ENCODE measurements at places on chromosomes 2 and 18.

- no peak for DNase-seq
Measured at GRCh38 chr2:48886919-48887318, 131.4 kb upstream of the LHCGR start.

- no peak for DNase-seq
Measured at GRCh38 chr18:78975292-78975691, 4.3 kb upstream of the SALL3 start.

DNA sequence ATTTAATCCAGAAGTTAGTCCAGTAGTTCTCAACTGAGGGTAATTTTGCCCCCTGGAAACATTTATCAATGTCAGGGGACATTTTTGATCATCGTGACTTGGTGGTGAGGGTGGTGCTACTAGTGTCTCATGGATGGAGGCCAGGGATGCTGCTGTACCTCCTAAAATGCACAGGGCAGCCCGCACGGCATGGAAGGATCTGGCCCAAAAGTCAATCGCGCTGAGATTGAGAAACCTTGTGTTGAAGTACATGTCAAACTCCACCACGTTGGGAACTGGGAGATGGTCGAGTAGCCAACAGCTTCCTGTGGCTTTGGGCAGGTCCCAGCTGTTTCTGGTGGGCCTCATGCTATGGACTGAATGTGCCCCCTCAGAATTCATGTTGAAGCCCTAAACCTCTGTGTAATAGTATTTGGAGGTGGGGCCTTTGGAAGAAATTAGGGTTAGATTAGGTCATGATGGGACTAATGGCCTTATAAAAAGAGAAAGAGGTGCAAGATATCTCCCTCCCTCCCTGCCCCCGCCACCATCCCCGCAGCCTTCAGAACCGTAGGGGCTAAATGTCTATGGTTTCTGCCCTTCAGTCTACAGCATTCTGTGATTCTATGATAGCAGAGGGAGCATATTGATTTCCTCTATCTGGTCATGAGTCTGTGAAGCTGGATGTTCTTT lies 259.7 kb downstream of the MYCN start:
- DNase-seq: no peak

DNA sequence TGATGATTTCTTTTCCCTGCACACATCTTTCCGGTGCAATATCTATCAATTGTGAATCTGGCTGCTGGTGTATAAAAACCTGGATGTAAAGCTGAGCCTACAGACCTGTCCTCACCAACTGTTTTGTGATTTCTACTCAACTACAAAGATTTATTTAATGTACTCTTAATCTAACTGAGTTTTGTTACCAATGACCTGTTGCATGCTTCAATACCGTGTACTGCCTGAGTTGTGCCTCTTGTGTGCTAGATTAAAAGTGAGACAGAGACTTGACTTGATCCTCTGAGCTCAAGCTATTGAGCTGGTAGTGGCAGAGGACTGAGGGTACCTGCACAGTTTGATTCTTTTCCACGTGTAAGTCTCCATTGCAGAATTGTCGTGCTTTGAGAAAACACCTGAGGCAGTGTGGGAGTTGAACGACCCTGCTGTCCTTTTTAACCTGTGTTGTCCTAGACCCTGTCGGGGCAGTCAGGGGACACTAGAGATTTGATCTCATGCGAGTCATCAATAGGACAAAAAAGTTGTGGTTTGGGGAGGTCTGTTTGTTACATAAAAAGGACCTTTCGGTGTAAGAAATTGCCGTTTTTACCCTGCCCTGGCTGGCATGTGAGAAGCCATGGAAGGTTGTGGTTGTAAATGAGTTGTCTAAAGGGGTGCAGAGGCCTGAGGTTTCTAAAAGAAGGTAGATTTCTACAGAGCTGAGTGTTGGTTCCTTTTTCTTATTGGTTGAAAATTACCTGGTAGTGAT lies 231.3 kb downstream of the ALPK2 start:
- DNase-seq: no peak

- no peak for DNase-seq
Measured at GRCh38 chr2:56813490-56813889, 629.7 kb downstream of the CCDC85A start.

DNA sequence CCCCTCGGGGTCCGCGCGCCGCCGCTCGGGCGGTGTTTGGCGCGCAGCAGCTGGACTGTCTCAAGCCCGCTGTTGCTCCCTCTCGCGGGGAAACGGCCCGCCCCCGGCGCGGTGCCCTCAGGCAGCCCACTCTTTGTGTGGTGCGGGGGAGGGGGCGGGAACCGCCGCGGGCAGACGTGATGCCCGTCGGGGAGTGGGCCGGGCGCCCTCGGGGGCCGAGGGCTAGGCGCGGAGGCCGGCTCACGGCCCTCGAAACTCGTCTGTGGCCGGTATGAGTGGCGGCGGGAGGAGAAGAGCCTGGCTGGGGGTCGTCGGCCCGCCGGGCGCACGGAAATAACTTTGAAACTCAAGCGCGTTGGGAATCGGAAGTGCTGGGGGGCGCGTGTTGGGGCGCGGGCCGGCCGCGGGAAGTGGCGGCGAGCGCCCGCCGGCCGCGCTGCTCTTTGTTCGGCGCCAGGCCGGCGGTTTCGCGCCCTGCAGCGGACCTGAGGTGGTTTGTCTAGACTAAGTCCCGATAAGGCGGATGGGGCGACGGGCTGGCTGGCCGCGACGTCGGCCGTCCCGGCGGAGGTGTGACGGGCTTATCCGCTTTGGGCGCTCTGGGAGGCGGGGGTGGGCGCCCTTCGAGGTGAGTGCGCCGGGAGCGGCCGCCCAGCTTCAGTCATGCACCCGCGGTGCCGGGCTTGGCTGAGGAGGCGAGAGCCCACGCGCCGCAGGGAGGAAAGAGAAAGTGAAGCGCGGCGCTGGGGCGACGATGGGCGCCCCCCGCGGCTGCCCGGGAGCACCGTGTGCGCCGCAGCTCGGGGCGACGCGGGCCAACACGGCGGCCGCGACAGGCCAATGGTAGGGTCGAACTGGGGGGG lies 679 bp downstream of the PTMA start:
- DNase-seq: no peak

DNA sequence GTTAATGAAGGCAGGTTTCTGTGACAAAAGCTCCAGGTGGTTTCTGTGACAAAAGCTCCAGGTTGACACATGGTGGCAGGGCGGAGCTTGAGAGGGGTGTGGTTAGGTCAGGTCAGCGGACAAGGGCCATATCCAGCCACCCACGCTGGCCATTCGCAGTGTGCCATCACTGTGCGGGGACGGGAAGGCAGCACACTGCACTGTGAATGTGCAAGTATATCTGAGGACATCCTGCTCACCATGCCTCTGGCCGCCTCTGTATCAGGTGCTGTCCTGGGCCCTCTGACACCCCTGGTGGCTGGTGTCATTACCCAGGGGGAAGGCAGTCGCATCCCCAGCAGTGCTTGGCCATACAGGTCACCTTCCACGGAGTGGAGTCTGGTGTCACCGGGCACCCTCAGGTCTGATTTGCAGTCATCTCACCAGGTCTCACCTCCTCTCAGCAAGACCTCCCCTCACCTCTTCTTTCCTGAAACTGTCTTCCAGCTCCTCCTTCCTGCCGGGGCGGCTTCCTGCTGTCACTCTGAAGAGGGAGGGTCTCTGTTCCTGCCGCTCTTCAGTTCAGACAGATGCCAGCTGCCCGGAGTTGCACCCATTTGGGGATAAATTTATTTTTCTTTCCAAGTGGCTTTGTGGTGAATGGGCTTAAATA lies 34.9 kb downstream of the CTIF start:
- no peak for DNase-seq

GRCh38 chr2:75667884-75668283 lies 21.3 kb downstream of the MRPL19 start:
- no peak for DNase-seq

DNA sequence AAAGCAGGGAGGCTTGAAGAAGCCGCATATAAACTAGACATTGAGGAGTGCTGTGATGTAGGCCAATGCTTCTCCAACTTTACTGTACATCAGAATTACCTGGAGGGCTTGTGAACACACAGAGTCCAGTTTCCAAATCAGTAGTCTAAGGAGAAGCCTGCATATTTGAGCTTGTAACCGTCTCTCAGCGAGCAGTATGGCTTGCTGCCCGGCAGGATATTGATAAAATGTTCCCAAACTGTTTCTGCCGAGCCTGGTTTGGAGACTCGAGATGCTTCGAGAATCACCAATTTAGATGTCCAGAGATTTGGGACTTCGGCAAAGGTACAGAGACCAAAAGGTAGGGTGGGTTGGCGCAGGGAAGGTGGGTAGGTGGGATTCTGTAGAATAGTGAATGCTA lies 11.0 kb upstream of the RAB31 start:
- DNase-seq: no peak

GRCh38 chr2:88350331-88351248 lies 101.9 kb downstream of the FOXI3 start:
- no peak for DNase-seq

DNA sequence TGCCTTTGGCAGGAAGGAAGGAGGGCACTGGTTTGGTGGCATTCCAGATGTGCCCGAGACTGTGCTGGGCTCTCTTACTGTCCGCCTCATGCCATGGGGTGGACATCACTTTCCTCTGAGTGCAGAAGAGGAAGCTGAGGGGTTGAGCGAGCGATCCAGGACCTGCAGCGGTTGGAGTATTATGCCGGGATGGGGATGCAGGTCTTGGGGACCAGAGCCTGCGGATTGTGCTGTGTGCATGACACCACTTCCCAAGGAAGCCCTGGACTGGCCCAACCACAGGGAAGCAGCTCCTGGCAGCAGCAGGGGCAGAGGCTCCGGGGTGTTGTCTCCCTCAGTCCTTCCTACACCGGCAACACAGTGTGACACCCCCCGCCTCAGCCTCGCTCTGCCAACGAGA lies 44.5 kb downstream of the ATP6V1C2 start:
- DNase-seq: no peak

- DNase-seq: no peak
Measured at GRCh38 chr2:173770947-173771678, 194.1 kb downstream of the SP3 start.

GRCh38 chr18:31720867-31721266 lies 36.5 kb upstream of the B4GALT6 start:
- DNase-seq: no peak

DNA sequence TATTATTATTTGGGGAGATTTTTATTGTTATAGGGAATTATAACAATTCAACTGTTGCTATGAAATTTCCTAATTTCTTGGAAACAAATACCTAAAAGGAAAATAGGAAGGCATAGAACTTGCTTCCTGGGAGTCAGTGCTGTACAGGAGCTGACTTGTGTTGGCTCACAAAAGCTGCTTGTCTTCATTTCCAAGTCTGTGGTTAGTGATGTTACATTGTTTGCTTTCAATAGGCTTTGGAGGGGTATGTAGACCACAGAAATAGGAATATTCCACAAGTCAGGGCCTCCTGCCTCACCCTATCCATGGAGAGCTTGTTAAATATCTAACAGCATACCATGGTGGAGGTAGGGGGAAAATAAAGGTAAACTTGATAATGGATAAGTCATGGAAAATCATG lies 688.9 kb upstream of the FAM98A start:
- no peak for DNase-seq

- no peak for DNase-seq
Measured at GRCh38 chr2:238237431-238238135, 2.3 kb downstream of the HES6 start.

GRCh38 chr2:42826231-42826630 lies 33.8 kb upstream of the HAAO start:
- no peak for DNase-seq

All from SW 1271 (cell line).